Natural killer cell treated with Interleukin-12 subunit alpha and Interleukin-12 subunit beta and Interleukin-15 and Interleukin-18, amount 100 ng/mL, for 72 hours (primary cell): ENCODE measurements at places on chromosomes 7 and 10.

GRCh38 chr7:155793720-155794119 is 18.5 kb downstream of the SHH start:
- DNase-seq: peak; percentile 49

GRCh38 chr10:75043256-75044131 is 68.0 kb upstream of the SAMD8 start:
- DNase-seq: peak; percentile 73

DNA sequence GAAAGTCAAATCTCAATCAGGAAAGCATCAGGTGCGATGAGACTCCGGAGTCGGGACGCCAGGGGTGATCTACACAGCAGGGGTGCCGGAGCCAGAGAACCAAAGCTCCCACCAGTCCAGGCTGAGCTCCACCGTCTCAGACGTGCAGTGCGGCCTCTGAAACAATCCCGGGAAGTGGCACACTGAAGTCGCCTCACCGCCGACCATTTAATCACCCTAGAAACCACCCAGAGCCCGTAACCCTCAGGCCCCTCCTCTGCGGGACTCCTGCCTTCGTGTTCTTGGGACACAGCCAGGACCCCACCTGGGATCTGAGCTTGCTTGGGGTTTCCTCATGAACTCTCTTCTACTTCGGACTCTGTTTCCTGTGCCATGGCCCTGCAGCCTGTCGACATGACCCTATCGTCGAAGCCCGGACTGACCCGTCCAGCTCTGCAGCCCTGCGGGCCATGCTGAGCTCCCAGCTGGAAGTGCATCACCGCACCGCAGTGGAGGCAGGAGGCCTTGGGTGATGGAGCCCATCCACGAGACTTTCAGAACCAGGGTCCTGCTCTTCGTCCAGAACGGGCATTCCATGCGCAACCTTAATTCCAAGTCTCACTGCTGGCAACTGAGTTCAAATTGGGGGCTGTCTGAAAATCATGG is 266.4 kb downstream of the PTPRN2 start:
- no peak for DNase-seq

DNA sequence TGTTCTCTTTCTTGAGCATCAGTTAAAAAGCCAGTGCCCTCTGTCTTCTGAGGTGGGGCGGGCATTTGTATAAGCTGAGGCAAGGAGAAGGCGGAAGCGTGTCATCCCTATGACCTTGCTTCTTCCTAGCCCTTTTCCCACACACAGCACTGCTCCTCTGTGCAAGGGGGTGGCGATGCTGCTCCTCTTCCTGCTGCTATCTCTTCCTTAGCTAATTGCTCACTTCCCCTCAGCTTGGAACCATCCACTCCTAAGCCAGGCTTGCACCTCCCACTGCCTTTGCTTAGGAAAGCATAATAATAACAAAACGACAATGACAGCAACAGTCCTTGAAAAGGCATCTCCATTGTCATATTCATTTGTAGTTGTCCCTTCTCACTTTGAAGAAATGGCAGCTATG is 366.9 kb downstream of the PHTF2 start:
- no peak for DNase-seq

DNA sequence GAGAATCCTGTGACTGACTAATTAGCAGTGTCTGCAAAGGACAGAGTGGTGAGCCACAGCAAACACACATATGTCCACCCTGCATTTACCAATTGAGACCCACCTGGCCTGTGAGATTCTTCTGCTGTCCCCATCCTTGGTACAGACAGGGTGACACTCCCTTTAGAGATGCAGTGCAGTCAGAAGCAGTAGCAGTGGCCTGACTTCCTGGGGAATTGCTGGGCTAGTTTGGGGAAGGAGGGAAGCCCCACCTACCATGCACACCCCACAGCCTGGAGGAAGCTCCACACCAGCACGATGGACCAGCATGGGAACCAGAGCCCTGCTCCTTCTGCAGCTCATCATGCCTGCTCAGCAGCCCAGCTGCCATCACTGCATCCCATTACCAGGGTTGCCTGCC is 924.9 kb upstream of the ZNF722 start:
- DNase-seq: no peak

GRCh38 chr10:35463878-35464277 is 127.6 kb downstream of the CCNY start:
- DNase-seq: no peak

- no peak for DNase-seq
Observed at GRCh38 chr7:105638334-105638733, 57.0 kb upstream of the EFCAB10 start.
